ENCODE measurements at places on chromosomes 7 and 10.

GRCh38 chr7:80600046-80600445 is 38.4 kb upstream of the CD36 start:
- DNase-seq, result no peak

GRCh38 chr7:37719077-37719476 is 35.5 kb downstream of the GPR141 start:
- no peak for DNase-seq

DNA sequence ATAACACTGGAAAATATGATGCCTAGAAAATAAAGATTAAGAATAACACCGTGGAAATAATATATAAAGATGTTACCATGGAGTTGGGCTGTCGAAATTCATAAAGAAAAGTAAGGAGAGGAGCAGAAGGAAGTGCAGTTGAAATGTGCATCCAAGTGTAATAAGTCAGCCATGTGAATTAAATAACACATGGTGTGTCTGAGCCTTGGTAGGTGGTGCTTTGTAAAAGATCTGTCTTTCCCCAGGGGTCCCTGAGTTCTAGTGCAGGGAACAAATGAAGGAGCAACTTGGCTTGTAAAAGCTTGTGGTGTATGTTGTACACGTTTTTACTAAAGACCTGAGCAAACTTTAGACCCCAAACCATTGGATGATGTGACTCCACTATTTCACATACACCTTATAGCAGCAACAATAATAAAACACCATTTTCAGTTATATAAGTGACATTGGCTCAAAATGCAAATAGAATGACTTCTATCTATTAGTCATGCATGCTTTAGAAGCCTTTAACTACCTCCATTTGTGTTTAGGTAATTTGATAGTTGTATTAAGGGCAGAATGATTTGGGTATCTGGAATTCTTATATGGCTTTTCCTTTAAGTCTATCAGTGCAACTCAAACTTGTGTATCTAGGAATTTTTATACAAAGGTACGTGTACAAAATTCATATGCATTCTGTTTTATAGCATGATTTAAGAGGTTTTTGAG is 11.3 kb downstream of the STARD3NL start:
- DNase-seq, result no peak

- DNase-seq, result no peak
Observed at GRCh38 chr7:111071556-111071955, 19.4 kb upstream of the LRRN3 start.

DNA sequence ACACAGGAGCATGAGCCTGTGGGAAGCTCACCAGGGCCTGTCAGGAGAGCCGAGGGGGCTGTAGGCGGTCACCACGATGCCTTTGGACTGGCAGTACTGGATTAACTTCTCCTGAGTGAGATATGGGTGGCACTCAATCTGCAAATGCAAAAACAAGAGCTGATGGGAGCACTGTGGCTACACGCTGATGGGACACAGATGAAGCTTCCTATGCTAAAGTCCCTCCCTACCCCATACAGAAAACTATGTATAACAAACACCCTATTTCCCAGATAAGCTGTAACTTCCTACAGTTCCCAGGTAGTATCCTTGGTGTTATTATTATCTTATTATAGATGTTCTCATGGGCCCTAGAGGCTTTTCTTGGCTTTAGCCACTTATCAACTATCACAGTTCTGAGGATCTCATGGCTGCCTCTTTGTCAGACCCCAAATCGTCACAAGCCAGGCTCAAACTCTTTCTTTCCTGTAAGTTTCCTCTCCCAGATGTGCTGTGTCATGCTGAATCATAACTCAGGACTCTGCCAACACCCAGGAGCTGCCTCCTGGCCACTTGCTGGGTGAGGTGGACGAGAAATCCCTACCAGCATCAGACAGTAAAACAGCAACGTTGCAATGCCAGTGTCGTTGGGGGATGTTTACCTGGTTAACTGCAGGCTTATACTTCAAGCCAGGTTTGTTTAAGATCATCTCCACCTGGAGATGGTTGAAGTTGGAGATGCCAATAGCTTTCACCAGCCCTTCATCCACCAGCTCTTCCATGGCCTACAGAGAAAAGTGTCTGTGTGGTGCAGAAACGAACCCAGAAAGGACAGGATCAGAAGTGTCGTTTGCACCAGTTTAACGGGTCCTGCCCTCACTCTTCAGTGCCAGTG is 10.3 kb downstream of the AKR1B1 start:
- DNase-seq, result no peak

GRCh38 chr7:18116661-18117060 is 89.0 kb upstream of the PRPS1L1 start:
- DNase-seq, result no peak

DNA sequence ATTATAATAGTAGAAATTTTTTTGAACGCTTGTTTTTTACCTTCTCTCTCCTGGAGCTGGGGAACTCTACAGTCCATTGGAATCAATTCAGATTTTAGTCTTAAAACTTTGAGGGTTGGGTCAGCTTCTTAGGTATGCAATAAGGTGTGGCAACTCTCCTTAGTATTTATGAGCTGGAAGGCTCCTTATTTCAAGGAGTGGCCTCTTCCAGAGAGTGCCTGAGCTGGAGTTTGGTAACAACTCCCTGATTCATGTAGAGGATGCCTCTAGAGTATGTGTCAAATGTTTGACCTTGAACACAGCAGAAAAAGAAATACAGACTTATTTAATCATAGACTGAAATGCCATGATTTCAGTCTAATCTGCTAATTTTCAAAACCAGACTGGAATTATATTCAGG is 11.1 kb downstream of the CDK14 start:
- no peak for DNase-seq

DNA sequence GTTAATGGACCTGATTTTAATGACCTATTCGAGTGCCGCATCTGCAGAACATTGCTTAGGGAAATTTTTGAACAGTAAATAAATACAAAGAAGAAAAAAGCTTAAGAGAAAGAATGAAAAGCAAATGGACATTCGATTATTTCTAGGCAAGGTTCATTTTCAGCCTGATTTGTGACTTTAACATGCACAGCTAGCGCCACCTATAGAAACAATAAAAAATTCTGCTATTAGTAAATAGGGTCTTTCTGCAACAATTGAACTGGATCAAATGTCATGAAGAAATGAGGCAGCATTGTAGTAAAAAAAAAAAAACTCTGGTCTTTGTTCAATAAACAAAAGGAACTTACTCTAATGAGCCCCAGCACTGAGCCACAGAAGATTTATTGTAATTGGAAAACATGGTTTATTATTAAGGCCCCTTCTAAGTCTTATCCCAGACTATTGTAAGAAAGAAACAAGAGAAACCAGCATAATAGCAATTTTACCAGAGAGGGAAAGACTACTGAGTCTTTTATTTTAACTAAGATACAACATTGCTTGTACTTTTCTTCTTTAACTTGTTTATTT is 41.4 kb upstream of the GHITM start:
- DNase-seq, result no peak

GRCh38 chr7:11216276-11216675 is 242.6 kb downstream of the PHF14 start:
- no peak for DNase-seq

DNA sequence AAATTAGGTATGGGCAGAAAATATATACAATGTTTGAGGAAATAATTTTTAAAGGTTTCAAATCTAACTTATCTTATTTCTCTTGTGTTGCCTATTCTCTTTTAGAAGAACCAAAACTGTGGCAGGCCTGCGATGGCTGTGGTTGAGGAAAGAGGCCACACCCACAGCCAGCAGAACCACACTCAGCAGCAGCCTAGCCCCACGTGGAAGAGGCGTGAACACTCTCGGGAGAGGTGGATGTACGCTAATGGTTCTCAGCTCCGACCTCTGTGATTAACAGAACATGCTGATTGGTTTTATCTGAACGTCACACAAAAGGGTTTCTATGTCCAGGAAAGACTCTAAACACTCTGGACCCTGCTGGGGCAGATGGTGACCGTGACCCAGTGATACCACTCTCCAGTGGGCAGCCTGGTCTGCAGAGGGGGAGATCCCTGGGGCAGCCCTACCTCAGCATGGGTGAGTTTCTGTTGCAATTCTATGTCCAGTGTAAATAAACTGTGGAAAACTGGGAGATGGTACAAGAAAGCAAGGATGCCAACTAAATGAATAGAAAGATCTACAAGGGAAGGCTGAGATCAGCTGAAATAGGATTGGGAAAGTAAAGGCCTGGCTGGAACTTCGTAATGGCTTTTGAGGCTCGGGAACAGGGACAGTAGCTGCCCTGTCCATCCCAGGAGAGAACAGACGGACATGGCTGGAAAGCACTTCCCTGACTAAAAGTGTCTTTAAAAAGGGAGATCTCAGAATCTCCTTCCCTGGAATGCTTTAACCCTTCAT is 26.6 kb downstream of the DIP2C start:
- DNase-seq, result no peak

GRCh38 chr7:42876182-42877068 is 35.4 kb downstream of the C7orf25 start:
- DNase-seq, result peak; percentile 63

- DNase-seq, result no peak
Observed at GRCh38 chr7:148911626-148912025, 27.5 kb upstream of the EZH2 start.

DNA sequence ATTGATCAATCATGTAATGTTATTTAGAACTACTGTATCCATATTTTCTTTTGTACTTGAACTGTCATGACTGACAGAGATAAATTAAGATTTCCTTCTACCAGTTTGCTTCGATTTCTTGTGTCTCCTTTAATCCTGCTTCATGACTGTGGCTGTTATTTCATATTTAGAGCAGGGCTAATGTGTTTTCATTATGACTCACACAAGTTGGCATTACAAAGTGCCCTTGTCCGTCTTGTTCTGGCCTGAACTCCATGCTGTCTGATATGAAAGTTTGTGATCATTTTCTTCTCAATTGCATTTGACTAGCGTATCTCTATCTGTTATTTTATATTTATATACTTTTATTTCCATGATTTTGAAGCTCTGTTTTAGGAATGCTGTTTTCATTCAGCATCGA is 344.1 kb upstream of the PRKCQ start:
- no peak for DNase-seq

DNA sequence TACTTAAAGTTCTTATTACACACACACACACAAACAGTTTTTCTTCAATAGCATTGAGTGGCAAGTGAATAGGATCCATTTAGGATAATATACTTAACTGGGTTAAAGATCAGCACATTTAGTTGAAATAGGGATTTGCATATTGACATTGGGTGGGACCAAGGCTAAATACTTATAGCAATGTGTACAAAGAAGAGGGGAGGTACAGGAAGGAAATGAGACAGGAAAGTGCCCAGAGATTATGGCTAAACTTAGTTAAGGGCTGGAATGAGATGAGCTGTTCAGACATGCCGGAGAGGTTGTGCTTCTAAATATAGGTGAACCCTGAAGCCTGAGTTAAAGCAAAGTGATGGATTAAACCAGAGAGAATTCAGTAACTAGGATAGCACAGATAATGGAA is 95.1 kb downstream of the LSMEM1 start:
- DNase-seq, result no peak

GRCh38 chr10:124511205-124512039 is 49.8 kb downstream of the LHPP start:
- no peak for DNase-seq
